ENCODE measurements at places on chromosomes 6 and 20. TPM values are rescaled to one million over a fixed set of nuclear protein-coding genes. Genes with fewer than 3 reads are reported as not detected.

Gene PBOV1
- total RNA-seq, result not detected

Gene IL17A
- not detected for total RNA-seq

Gene CEP162
- total RNA-seq, result 1.2 TPM

Gene ZSCAN23
- not detected for total RNA-seq

Gene CPNE5
- 0.26 TPM for total RNA-seq

Gene OR2J3
- total RNA-seq, result not detected

Gene POM121L2
- not detected for total RNA-seq

Gene MMP24
- total RNA-seq, result 0.13 TPM

Gene FAM209B
- total RNA-seq, result 1.1 TPM

Gene SRF
- 33.7 TPM for total RNA-seq

Gene RALY
- total RNA-seq, result 132 TPM
